ENCODE measurements at places on chromosomes 7 and 10. TPM values are rescaled to one million over a fixed set of nuclear protein-coding genes. Genes with fewer than 3 reads are reported as not detected.

GRCh38 chr7:49670991-49671390 is 102.4 kb upstream of the VWC2 start:
- no peaks in the 10 kb centered on the region for H3K27me3 ChIP-seq
- no peaks in the 10 kb centered on the region for H3K4me1 ChIP-seq
- DNase-seq = no peak
- H3K36me3 ChIP-seq = no peaks in the 10 kb centered on the region
- H3K4me3 ChIP-seq = no peak overlapping the region

DNA sequence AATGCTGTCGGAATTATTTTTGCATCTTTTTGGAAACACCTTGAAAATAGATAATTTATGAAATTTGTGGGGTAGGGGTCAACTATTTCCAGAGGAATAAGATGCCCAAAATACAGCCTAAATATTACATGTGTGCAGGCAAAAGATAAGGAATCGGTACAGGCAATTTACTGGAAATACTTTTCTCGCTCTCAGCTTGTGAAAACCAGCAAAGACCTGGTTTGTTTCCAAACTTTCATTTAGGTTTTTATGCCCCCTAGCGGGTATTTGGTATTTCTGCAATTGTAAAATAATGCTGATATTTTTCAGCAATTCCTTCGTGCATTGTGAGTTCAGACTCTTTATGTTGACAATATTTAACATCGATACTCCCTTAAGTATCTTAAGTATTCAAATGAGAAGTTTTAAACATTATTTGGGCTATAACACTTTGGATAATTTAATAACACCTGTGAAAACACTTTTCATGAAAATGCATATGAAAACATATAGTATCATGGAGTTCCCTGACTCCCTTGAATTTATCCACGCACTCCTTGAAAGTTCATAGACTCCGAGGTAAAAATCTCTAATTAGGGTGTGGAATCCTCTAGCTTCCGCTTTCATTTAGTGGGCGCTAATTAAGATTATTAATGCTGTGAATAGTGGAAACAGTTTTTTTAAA is 132.4 kb downstream of the TSPAN12 start:
- no peak overlapping the region for H3K27ac ChIP-seq
- no peaks in the 10 kb centered on the region for H3K36me3 ChIP-seq
- H3K4me3 ChIP-seq = no peak overlapping the region
- no peaks in the 10 kb centered on the region for H3K4me1 ChIP-seq
- no peak for DNase-seq

MMP21 gene
- 0.16 TPM for total RNA-seq

VIPR2 gene
- total RNA-seq = 12.6 TPM

DNA sequence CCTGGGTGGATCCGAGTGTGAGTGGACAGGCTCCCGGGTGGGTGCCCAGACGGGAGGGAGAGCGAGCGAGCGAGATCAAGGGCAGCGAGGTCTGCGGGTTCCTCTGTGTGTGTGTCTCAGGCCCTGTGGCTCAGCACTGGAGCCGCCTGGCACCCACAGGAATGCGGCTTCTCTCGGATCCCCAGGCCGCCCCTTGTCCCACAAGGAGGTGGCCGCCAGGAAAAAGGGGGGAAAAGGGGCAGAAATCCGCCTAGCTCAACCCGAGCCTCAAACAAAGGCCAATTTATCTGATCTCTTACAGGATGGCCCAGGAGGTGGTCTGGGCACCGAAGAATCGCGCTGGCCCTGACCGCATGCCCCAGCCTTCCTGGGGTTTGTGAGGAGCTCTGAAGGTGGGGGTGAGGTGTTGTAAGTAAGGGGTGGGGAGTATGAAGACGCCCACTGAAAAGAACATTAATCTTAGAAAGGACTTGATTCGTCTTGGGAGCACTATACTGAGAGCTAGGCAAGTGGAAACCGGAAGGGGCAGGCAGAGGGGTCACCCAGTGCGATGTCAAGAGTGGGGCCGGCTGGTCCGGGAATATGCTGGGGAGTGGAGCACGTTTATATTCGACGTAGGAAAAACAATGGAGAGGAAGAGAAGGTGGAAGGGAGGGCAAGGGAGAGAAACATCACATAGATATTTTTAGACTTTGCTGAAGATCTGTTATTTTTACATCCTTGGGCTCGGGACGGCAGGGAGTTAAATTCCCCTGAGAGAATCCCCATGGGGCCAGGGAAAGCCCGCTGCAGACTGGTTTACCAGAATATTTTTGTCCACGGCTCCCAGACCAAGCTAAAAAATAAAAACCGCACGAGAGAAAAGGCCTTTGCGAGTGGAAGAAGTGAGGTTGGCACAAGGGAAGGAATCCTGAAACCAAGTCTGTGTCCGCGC is 7.2 kb downstream of the DLX5 start:
- H3K36me3 ChIP-seq = no peaks in the 10 kb centered on the region
- no peaks in the 10 kb centered on the region for H3K4me1 ChIP-seq
- no peak overlapping the region for H3K4me3 ChIP-seq
- DNase-seq = no peak
- no peaks in the 10 kb centered on the region for H3K27me3 ChIP-seq

GRCh38 chr7:53602817-53603418 is 567.5 kb downstream of the POM121L12 start:
- no peak for DNase-seq
- no peaks in the 10 kb centered on the region for H3K4me1 ChIP-seq
- no peaks in the 10 kb centered on the region for H3K27me3 ChIP-seq
- H3K27ac ChIP-seq = no peak overlapping the region
- H3K4me3 ChIP-seq = no peak overlapping the region

CCDC3 gene
- total RNA-seq = 166 TPM

STEAP1 gene
- total RNA-seq = 31.7 TPM

DNA sequence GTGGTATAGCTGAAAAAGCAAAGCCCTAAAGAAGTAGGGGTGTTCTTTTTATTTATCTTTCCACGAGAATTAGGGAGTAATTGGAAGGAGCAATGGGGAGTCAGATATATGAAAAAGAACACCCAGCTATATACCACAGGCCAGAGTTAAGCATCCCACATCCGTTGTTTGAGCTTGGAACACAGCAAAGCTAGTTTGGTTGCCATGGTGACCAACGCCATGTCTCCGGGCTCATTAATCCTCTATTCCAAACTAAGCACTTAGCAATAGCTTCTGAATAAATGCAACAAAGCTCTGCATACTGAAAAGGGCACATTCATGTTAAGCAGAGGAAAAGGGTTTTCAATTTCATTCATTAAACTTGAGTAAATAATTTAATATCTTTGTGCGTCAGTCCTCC is 23.5 kb downstream of the ASB4 start:
- no peak for DNase-seq
- H3K4me1 ChIP-seq = peaks cover 2% of the 10 kb centered on the region
- no peaks in the 10 kb centered on the region for H3K27me3 ChIP-seq
- no peak overlapping the region for H3K27ac ChIP-seq
- H3K36me3 ChIP-seq = no peaks in the 10 kb centered on the region

MINDY4 gene
- 20.2 TPM for total RNA-seq

ZNF853 gene
- 12.2 TPM for total RNA-seq

MYH16 gene
- total RNA-seq = 0.29 TPM

- DNase-seq = no peak
- H3K27ac ChIP-seq = no peak overlapping the region
- H3K4me1 ChIP-seq = no peaks in the 10 kb centered on the region
These were observed 39.1 kb downstream of the LRRTM3 start for GRCh38 chr10:66964946-66965345.

DNA sequence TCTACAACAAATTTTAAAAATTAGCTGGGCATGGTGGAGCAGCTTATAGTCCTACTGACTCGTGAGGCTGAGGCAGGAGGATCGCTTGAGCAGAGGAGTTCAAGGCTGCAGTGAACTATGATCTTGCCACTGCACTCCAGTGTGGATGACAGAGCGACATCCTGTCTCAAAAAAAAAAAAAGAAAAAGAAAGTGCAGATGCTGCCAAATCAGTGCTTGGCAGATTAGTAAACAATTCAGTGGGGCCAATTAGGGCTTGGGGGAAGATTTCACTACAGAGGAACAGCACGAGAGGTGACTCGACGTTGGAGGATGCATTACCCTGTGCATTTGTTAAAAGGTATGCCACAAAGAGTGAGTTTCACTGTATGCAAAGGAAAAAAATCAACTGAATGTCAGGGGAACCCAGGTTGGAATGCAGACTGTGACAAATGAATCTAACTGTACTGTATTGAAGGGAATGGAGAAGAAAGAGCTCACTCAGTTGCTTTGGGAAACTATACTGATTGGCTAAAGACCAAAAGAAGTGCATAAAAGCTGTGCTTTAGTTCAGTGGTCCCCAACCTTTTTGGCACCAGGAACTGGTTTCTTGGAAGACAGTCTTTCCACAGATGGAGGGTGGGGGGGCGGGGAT is 31.6 kb downstream of the GARIN1A start:
- H3K27ac ChIP-seq = no peak overlapping the region
- DNase-seq = no peak
- H3K36me3 ChIP-seq = no peaks in the 10 kb centered on the region
- no peaks in the 10 kb centered on the region for H3K27me3 ChIP-seq
- H3K4me1 ChIP-seq = no peaks in the 10 kb centered on the region

DNA sequence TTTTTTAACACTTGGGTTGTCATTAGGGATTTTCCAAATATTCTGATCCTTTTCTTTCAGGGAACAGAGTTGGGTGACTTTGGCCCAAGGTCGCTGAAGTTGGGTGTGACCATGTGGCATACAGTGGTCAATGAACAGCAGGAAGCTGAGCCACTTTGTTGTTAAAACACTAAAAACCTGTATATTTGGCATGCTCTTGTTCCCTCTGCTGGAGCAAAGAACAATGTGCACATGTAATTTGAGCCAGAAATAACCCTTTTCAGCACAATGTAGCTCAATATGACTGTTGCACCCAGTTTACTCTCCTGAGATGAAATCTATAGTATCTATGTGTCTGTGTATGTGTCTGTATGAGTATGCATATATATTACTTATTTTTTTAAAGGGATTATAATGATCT is 74.9 kb downstream of the ADCYAP1R1 start:
- peaks cover 3% of the 10 kb centered on the region for H3K4me1 ChIP-seq
- H3K27me3 ChIP-seq = no peaks in the 10 kb centered on the region
- no peak overlapping the region for H3K27ac ChIP-seq
- H3K4me3 ChIP-seq = no peak overlapping the region
- no peaks in the 10 kb centered on the region for H3K36me3 ChIP-seq
- no peak for DNase-seq

DNA sequence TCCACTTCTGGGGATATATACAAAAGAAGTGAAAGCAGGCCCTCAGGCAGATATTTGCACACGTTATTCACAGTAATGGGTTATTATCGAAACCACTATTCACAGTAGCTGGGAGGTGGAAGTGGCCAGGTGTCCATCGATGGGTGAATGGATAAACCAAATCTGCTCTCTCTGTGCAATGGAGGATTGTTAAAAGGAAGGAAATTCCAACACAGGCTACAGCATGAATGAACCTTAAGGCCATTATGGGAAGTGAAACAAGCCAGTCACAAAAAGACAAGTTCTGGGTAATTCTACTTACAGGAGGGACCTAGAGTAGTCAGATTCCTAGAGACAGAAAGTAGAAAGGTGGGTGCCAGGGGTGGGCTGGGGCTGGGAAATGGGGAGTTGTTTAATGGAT is 48.5 kb upstream of the BHLHA15 start:
- DNase-seq = no peak
- peaks cover 2% of the 10 kb centered on the region for H3K36me3 ChIP-seq
- H3K4me3 ChIP-seq = no peak overlapping the region
- H3K27ac ChIP-seq = no peak overlapping the region
- H3K27me3 ChIP-seq = no peaks in the 10 kb centered on the region

SH2D4B gene
- 0.27 TPM for total RNA-seq

DNA sequence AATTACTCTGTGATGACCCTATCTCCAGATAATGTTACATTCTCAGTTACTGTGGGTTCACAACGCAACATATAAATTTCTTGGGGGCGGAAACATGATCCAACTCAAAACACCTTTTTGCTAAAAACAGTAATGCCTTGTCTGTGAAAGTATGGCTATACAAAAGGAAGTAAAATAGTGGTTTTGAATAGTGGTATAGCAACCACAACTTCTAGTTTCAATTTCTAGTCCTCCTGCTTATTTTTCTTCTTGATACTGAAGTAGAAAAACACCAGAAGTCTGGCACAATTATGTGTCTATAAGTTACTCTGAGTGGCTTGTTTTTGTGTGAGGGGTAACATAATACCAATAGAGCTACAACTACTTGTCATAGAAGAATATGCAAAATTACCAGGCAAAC is 21.5 kb upstream of the ZNF800 start:
- H3K4me3 ChIP-seq = no peak overlapping the region
- H3K36me3 ChIP-seq = no peaks in the 10 kb centered on the region
- H3K4me1 ChIP-seq = no peaks in the 10 kb centered on the region

ASZ1 gene
- not detected for total RNA-seq

COL26A1 gene
- total RNA-seq = not detected

DNA sequence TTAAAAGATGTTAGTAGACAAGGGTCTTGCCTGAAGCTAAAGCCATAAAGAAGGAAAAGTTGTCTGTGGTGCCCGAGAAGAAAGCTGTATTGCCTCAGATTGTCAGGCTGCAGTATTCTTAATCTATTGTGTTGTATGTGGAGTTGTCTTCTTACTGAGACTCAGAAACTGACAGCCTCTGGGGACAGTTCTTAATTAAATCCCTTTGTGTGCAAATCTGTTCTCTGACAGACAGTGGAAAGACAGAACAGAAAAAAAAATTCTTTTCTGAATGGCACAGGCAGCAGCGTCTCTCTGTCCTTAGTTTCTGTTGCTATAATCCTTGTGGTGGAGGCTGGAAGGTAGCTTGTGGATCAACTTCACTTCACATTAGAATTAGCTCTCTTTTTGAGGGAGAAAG is 16.8 kb downstream of the VWC2 start:
- no peaks in the 10 kb centered on the region for H3K4me1 ChIP-seq
- no peaks in the 10 kb centered on the region for H3K27me3 ChIP-seq
- no peak overlapping the region for H3K4me3 ChIP-seq
- H3K27ac ChIP-seq = no peak overlapping the region
- DNase-seq = no peak

DNA sequence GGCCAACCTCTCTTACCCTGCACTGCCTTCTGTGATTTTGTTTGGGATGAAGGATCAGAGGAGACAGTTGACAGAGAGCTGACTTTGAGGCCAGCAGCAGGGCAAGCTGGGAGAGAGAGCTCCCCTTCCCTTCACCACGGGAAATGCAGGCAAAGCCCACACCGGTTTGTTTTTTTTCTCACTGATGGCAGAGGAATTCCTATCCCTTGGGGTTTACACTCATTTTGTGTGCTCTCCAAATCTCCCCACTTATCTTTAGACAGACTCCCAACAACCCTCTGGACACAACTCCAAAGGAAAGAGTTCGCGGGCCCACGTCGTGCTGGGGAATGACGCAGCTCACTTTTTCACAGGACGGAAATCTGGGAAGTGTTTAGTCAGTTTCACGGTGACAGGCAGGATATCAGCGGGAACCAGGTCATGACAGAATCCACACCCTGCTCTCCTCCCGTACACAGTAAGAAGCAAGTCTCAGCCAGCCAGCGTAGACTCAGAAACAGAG is 68.3 kb upstream of the FAM171A1 start:
- no peaks in the 10 kb centered on the region for H3K36me3 ChIP-seq
- H3K27ac ChIP-seq = peak overlapping the region; percentile 84
- H3K27me3 ChIP-seq = no peaks in the 10 kb centered on the region
- DNase-seq = peak; percentile 79

TSPAN33 gene
- total RNA-seq = 8.3 TPM

GRCh38 chr10:47176903-47177868 is 122.8 kb upstream of the GDF10 start:
- no peaks in the 10 kb centered on the region for H3K27me3 ChIP-seq
- H3K4me3 ChIP-seq = no peak overlapping the region
- no peak for DNase-seq
- H3K36me3 ChIP-seq = no peaks in the 10 kb centered on the region
- no peak overlapping the region for H3K27ac ChIP-seq
